ENCODE measurements at places on chromosomes 4 and X. TPM values are rescaled to one million over a fixed set of nuclear protein-coding genes. Genes with fewer than 3 reads are reported as not detected.

GRCh38 chrX:110320381-110320987 lies 2.6 kb upstream of the AMMECR1 start:
- peaks cover 16% of the 10 kb centered on the region for H3K27me3 ChIP-seq
- H3K36me3 ChIP-seq = no peaks in the 10 kb centered on the region
- no peak overlapping the region for H3K27ac ChIP-seq
- no peaks in the 10 kb centered on the region for H3K4me1 ChIP-seq
- H3K4me3 ChIP-seq = no peak overlapping the region

GRCh38 chr4:185472103-185472542 lies 590 bp upstream of the CCDC110 start:
- no peak overlapping the region for H3K27ac ChIP-seq
- H3K27me3 ChIP-seq = no peaks in the 10 kb centered on the region
- H3K4me3 ChIP-seq = peak overlapping the region; percentile 78
- DNase-seq = peak; percentile 66

DNA sequence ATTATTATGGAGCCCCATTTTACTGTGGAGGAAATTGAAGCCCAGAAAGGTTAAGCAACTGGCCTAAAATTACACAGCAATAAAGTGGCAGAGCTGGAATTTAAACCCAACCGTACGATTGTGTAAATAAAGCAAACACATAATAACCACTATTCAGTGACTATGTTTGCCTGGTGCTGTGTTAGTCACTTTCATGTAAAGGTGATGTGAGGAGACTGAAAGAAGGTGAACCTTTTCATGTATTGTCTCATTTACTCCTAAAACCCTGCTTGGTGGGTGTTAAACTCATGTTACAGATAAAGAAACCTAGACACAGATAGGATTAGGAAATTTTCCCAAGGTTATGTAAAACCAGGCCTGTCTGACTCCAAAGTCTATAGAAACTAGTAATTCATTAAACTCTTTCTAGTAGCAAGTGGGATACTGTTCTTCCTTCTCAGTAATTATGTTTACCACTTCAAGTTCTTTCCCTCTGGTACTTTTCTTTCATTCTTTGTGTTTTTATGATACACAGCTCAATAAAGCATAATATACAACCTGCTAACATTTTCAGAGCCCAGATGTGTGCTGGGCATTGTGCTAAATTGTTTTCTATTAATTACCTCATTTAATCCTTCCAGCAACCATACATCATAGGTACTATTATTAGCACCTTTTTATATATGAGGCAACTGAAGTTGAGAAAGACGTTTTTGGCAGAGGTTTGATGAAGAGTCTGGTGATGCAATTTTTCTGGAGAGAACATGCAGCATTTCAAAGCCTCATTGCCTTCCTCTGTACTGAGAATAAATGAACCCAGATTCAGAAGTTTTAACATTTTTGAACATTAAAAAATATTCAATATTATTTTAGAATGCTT lies 202.7 kb downstream of the SPRY1 start:
- H3K4me3 ChIP-seq = no peak overlapping the region
- DNase-seq = peak; percentile 42
- H3K4me1 ChIP-seq = peaks cover 5% of the 10 kb centered on the region
- no peaks in the 10 kb centered on the region for H3K27me3 ChIP-seq
- H3K36me3 ChIP-seq = no peaks in the 10 kb centered on the region

DNA sequence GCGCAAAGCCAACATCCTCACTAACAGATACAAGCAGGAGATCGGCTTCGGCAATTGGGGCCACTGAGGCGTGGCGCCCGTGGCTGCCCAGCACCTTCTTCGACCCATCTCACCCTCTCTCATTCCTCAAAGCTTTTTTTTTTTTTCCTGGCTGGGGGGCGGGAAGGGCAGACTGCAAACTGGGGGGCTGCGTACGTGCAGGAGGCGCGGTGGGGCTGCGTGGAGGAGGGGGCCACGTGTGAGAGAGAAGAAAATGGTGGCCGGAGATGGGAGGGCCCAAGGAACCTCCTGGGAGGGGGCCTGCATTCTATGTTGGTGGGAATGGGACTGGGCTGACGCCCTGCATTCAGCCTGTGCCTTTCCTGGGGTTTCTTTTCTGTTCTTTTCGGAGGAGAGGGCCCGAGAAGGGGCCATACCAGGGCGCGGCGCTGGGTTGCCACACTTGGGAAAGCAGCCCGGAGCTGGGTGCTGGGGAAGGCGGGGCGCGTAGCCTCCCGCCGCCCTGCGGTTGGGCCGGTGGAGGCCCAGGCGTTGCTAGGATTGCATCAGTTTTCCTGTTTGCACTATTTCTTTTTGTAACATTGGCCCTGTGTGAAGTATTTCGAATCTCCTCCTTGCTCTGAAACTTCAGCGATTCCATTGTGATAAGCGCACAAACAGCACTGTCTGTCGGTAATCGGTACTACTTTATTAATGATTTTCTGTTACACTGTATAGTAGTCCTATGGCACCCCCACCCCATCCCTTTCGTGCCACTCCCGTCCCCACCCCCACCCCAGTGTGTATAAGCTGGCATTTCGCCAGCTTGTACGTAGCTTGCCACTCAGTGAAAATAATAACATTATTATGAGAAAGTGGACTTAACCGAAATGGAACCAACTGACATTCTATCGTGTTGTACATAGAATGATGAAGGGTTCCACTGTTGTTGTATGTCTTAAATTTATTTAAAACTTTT lies 4.5 kb downstream of the MID1IP1 start:
- H3K27ac ChIP-seq = peak overlapping the region; percentile 94
- no peaks in the 10 kb centered on the region for H3K27me3 ChIP-seq
- no peaks in the 10 kb centered on the region for H3K36me3 ChIP-seq
- peak overlapping the region; percentile 79 for H3K4me3 ChIP-seq
- H3K4me1 ChIP-seq = peaks cover 11% of the 10 kb centered on the region

GRCh38 chrX:118216509-118216908 lies 99.9 kb upstream of the KLHL13 start:
- H3K36me3 ChIP-seq = no peaks in the 10 kb centered on the region
- DNase-seq = peak; percentile 29
- no peak overlapping the region for H3K27ac ChIP-seq
- no peak overlapping the region for H3K4me3 ChIP-seq
- no peaks in the 10 kb centered on the region for H3K4me1 ChIP-seq

GRCh38 chr4:5823542-5824211 lies 69.2 kb downstream of the CRMP1 start:
- peaks cover 75% of the 10 kb centered on the region for H3K36me3 ChIP-seq
- H3K4me3 ChIP-seq = no peak overlapping the region
- H3K4me1 ChIP-seq = peaks cover 4% of the 10 kb centered on the region
- no peaks in the 10 kb centered on the region for H3K27me3 ChIP-seq
- DNase-seq = no peak

- no peak overlapping the region for H3K27ac ChIP-seq
- peaks cover 4% of the 10 kb centered on the region for H3K27me3 ChIP-seq
- H3K36me3 ChIP-seq = no peaks in the 10 kb centered on the region
- peaks cover 8% of the 10 kb centered on the region for H3K4me1 ChIP-seq
Observed at GRCh38 chr4:38871593-38871992, 4.0 kb downstream of the FAM114A1 start.

DNA sequence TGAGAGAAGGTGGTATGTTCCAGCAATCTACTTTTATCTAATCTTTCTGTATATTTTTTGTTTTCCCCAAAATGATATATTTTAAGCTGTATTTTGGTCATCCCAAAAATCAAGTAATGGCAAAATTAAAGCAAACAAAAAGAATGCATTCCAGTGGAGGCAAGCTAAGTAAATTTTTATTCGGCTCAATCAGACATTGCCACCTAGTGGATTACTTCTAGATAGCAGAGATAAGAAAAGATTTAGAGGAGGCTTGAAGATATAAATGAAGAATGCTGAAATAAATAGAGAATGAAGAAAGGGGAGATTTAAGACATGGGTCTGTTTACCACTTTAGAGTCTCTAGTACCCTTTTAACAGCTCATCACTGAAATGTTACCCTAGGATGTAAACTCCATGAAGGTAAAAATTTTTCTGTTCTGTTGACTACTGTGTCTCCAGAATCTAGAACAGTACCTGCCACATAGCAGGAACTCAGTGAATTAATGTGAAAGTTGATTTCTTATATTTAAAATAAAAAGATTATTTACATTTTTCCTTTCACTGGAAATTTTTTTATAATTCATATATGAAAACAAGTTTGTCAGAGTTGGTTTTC lies 110.9 kb upstream of the ANK2 start:
- peak; percentile 93 for DNase-seq
- no peaks in the 10 kb centered on the region for H3K4me1 ChIP-seq
- H3K4me3 ChIP-seq = no peak overlapping the region
- H3K27ac ChIP-seq = no peak overlapping the region
- no peaks in the 10 kb centered on the region for H3K27me3 ChIP-seq
- no peaks in the 10 kb centered on the region for H3K36me3 ChIP-seq

DNA sequence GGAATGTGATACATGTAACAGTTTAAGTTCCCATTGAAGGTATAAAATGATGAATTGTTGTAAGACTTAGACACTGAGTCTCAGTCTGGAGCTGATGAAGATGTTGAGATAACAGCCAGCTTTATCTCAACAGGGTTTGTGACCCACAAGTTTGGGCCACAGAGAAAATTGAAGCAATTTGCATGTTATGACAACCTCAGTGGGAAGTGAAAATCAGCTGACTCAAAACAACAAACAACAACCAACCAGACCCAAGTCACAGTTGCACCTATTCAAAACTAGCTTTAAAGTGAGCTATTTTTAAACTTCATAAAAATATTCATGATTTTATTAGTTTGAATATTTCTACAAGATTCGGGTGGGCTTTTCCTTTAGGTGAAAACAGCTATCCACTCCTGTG lies 8.0 kb downstream of the SFRP2 start:
- no peak overlapping the region for H3K27ac ChIP-seq
- H3K36me3 ChIP-seq = peaks cover 2% of the 10 kb centered on the region
- DNase-seq = no peak
- no peaks in the 10 kb centered on the region for H3K4me1 ChIP-seq
- no peak overlapping the region for H3K4me3 ChIP-seq

DNA sequence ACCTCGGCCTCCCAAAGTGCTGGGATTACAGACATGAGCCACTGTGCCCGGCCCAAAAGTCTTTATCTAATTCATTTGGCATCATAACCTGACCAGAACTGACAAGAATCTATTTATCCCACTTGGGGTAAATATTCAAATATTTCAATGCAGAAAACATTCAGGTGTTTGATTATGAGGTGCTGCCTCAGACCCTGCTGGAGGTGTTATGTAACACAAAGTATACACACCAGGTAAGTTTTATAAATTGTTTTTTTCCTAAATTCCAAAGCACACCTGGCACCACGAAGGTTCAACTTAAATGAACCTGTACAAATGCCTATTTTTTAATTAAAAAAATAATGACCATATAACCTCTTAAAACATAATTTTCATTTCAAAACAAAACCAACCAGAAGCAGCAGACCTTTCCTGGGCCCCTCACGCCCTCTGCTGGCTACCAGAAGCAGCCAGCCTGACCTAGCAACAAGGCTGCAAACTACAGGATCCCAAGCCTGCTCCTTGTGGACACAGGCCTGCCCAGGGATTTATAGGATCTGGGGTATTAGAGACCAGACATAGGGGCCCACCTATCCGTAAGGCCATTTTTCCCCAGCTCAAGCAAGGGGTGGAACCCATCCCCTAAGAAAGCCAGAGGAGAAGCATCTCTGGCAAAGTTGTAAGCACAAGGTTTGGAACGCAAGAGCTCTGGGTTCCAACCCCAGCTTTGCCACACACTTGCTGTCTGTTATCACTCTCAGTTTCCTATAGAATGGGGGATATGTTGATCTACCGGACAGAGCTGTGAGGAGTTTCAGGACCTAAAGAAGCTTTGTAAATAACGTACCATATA lies 11.7 kb downstream of the OTUD5 start:
- peaks cover 8% of the 10 kb centered on the region for H3K36me3 ChIP-seq
- no peaks in the 10 kb centered on the region for H3K4me1 ChIP-seq
- no peaks in the 10 kb centered on the region for H3K27me3 ChIP-seq
- no peak overlapping the region for H3K27ac ChIP-seq

- H3K27ac ChIP-seq = no peak overlapping the region
- no peaks in the 10 kb centered on the region for H3K4me1 ChIP-seq
- no peaks in the 10 kb centered on the region for H3K36me3 ChIP-seq
- DNase-seq = no peak
- H3K27me3 ChIP-seq = no peaks in the 10 kb centered on the region
- no peak overlapping the region for H3K4me3 ChIP-seq
Observed at GRCh38 chr4:153950100-153950979, 161.5 kb upstream of the SFRP2 start.

GRCh38 chrX:94454159-94454558 lies 780.2 kb downstream of the FAM133A start:
- DNase-seq = no peak
- no peaks in the 10 kb centered on the region for H3K36me3 ChIP-seq
- no peaks in the 10 kb centered on the region for H3K27me3 ChIP-seq
- H3K27ac ChIP-seq = no peak overlapping the region

DNA sequence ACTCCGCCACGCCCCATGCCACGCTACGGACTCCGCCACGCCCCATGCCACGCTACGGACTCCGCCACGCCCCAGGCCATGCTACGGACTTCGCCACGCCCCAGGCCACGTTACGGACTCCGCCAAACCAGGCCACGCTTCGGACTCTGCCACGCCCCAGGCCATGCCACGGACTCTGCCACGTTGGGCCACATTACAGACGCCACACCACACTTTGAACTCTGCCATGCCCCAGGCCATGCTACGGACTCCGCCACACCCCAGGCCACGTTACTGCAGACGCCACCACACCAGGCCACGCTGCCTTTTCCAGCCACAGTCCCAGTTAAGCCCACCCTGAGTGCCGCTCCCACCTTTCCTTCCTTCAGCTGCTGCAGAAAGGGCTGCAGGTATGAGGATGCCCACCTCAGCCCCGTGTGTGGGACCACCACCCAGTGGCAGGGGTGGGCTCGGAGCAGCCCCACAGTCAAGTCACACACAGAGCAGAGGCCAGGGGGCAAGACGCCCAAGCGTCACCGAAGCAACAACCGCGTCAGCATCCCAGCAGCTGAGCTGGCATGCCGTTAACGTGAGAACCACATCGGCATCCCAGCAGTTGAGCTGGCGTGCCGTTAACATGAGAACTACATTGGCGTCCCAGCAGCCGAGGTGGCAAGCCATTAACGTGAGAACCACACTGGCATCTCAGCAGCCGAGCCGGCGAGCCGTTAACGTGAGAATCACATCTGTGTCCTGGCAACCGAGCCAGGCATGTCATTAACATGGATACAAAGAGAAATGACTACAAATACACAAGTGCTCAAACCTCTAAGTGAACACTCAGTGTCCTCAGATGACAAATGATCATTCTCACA lies 26.4 kb downstream of the GAK start:
- no peaks in the 10 kb centered on the region for H3K27me3 ChIP-seq
- H3K4me3 ChIP-seq = no peak overlapping the region
- no peak overlapping the region for H3K27ac ChIP-seq
- H3K36me3 ChIP-seq = peaks cover 87% of the 10 kb centered on the region

DNA sequence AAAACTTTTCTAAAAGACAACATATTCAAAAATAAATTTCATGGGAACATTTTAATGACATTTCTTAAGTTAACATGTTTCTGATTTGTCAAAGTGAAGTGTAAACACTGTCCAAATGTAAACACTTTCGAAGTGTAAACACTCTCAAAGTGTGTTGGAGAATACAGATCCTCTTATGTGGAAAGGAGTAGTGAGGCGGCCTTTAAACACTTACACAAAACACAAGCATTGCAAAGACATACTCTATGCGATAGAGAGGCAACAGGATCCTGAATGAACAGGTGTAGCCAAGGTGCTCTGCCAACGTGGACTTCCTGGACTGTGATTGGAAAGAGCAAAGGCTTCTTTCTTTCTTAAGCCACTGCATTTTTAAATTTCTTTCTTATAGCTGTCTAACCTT lies 62.7 kb upstream of the PGM2 start:
- H3K4me1 ChIP-seq = no peaks in the 10 kb centered on the region
- no peaks in the 10 kb centered on the region for H3K27me3 ChIP-seq
- no peak overlapping the region for H3K27ac ChIP-seq
- H3K4me3 ChIP-seq = no peak overlapping the region
- H3K36me3 ChIP-seq = no peaks in the 10 kb centered on the region
- DNase-seq = no peak

SNX25 gene
- total RNA-seq = 33.5 TPM

PCDH10 gene
- total RNA-seq = 21.6 TPM
